ENCODE measurements at places on chromosomes 2 and 18. TPM values are rescaled to one million over a fixed set of nuclear protein-coding genes. Genes with fewer than 3 reads are reported as not detected.

- DNase-seq, result no peak
These were observed 88.0 kb upstream of the CDH20 start for GRCh38 chr18:61245276-61245675.

DNA sequence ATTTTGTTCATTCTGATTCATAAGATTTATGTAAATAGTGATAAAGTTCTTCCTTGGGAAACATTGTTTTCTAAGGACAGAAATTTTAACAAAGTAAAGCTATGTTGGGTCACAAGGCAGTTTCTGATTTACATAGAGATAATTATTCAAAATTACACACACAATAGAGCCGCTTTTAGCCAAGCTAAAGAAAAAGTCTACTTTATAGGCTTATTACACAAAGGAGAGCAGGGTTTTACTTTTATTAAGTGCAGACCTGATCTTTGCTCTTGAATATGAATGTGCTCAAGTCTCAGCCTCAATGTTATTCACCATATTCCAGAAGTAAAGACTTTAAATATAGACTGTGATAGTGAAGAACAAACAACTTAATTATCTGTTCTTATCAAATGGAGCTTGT, 787.8 kb upstream of the LINC00305 start:
- no peak for DNase-seq

- no peak for DNase-seq
These were observed 105.8 kb downstream of the WDR7 start for GRCh38 chr18:56756966-56757365.

DNA sequence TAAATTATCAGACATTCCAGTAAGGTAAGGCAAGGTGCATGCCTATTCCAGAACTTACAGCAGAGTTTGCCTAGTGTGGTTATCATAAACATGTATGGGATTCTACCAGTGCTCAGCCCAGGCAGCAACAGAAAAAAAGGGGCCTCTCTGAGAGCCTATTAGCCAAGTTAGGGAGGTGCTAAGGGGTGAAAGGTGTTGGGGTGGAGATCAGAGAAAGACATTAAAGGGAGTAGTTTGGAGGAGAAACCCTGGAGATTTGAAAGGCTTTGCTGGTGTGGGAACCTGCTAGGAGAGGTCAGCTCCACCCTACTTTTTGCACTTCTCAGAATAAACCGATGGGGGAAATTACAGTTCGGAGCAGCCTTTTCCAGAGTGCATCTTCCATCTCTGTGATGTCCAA, 2.9 kb downstream of the ARPC2 start:
- DNase-seq, result peak; percentile 47

DNA sequence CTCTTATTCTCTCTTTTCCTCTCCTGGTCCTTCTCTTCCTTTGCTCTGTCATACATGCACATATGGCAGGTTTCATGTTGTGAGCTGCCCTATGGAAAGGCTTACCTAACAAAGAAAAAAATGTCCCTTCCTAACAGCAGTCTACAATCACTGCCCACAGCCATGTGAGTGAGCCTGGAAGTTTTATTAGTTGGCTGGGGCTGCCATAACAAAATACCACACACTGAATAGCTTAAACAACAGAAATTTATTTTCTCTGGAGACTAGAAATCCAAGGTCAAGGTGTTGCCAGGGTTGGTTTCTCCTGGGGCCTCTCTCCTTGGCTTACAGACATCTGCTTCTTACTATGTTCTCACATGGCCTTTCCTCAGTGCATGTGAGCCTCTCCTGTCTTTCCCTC, 142.1 kb downstream of the TRIB2 start:
- no peak for DNase-seq

TSPYL6 gene
- not detected for total RNA-seq

RGPD4 gene
- total RNA-seq, result 0.19 TPM

DNA sequence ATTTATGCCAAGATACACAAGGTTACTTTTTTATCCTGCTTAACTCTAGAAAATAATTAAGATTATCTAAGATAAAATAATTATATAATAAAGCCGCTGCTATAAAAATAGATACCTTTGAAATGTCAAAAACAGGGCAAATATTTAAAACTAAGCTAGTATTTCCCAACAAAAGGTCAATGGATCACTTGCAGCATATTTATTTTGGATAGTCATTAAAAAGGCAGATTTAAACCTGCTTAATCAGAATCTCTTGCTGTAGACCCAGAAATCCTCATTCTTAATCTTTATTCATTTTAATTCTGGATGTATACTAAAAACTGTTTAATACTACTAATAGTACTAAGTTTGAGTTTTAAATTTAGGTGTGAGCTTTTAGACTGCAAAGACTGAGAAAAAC, 139.0 kb upstream of the CWC22 start:
- no peak for DNase-seq

GRCh38 chr2:28665041-28665704, 86.5 kb upstream of the PPP1CB start:
- no peak for DNase-seq

ALPI gene
- total RNA-seq, result not detected

- DNase-seq, result no peak
These were observed 144.2 kb downstream of the ASB1 start for GRCh38 chr2:238570926-238571325.

DNA sequence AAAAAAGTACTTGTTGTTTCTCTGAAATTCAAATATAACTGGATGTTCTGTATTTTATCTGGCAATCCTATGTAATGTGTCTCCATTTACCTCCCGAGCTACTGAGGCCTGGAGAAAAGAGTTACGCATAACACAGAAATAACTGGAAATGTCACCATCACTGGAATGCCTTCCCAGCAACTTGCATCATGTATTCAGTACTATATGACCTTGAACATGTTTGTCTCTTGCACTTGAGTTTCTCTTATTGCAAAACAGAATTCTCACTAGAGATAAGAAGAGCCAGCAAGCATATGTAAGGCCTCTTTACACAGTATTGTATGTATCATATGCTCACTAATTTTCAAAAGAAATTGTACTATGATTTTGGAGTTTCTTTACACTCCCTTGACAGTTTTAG, 99.6 kb upstream of the CTAGE1 start:
- DNase-seq, result no peak

Data from activated naive CD4-positive, alpha-beta T cell treated with anti-CD3 and anti-CD28 coated beads for 36 hours (primary cell).